ENCODE measurements at places on chromosomes 3 and 15. TPM values are rescaled to one million over a fixed set of nuclear protein-coding genes. Genes with fewer than 3 reads are reported as not detected.
A peak's percentile ranks its signal among the peaks of the same experiment; 100 is the strongest.

Gene LRRC31
- not detected for total RNA-seq

Gene TEX9
- total RNA-seq: 10.4 TPM

- DNase-seq: peak; percentile 26
Observed at GRCh38 chr3:160225176-160226025, at the start of gene C3orf80. Gene C3orf80, plus strand, starts transcription at chr3:160225422. Its CDS starts 214 bp downstream, at chr3:160225636.

DNA sequence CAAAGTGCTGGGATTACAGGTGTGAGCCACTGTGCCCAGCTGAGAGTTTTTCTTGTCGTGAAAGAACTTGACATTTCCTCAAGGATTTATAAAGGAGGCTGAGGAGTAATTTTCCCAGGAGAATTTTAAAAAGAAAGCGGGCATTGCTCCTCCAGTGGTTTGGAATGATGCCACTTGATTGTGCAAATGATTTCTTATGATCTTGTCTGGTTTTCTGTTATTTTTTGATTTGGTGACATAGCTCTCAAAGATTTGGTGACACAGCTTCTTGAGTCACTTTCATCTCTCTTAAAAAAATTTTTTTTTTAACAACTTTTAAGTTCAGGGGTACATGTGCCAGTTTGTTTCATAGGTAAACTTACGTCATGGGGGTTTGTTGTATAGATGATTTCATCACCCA is 24.6 kb upstream of the NFKBIZ start:
- no peak for DNase-seq

GRCh38 chr15:72948662-72949061 is 103.6 kb upstream of the NEO1 start:
- DNase-seq: no peak

GRCh38 chr15:71231758-71232157 is 116.5 kb downstream of the THSD4 start:
- peak; percentile 85 for DNase-seq

Measured in umbilical cord (tissue), 2 donors.